ENCODE measurements at places on chromosomes 7 and 10. TPM values are rescaled to one million over a fixed set of nuclear protein-coding genes. Genes with fewer than 3 reads are reported as not detected.

The PHYHIPL gene
- 0.45 TPM for total RNA-seq

GRCh38 chr10:91571671-91572070 is 61.2 kb downstream of the PPP1R3C start:
- no peak for DNase-seq

DNA sequence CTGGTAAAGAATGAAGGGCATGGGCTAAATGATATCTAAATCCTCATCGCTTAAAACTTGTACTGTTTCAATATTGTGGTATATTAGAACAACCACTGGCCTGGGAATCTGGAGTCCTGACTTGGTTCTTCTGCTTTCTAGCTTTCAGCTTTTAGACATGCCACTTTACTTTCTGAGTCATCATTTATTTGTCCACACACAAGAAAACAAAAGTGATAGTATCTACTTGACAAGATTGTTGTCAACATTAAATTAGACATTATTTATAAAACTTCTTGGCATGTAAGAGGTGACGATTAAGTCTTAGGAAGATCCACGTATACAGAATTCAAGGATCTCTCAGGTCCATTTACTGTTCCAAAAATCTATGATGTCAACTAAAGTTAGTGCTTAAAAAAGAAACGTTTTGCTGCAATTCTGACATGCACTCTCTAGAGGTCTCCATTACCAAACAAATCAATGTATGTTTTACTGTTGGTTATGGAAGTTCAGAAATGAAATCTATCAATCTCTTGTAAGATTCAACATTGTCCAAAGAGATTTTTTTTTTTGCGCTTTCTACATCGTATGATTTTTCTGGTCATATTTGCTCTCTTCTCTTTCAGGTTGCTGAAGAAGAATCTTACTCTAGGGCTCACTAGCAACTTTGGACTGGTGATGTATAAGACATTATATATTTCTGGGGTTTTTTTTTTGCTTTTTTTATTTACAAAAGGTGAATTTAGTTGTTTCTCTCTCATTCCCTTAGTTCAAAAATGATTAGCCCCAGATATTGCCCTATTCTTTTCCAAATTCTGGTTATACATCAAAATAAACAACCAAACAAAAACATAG is 53.6 kb upstream of the DYNC1I1 start:
- DNase-seq = no peak

The ZNF438 gene
- 6.5 TPM for total RNA-seq

- DNase-seq = no peak
Measured at GRCh38 chr10:110717781-110718589, 73.8 kb downstream of the RBM20 start.

- DNase-seq = no peak
Measured at GRCh38 chr7:42914009-42914408, 2.1 kb upstream of the C7orf25 start.

The ITGA8 gene
- 6.1 TPM for total RNA-seq

The BZW2 gene
- total RNA-seq = 52.9 TPM

The RBM20 gene
- 0.92 TPM for total RNA-seq

The KCNH2 gene
- total RNA-seq = 10.4 TPM

GRCh38 chr7:113812591-113813255 is 106.1 kb downstream of the PPP1R3A start:
- no peak for DNase-seq
